ENCODE measurements at places on chromosomes 3 and 15.

- no peak for DNase-seq
These were observed 35.5 kb downstream of the IGF1R start for GRCh38 chr15:98683831-98684230.

GRCh38 chr15:68310178-68310803 lies 32.7 kb downstream of the FEM1B start:
- no peak for DNase-seq

DNA sequence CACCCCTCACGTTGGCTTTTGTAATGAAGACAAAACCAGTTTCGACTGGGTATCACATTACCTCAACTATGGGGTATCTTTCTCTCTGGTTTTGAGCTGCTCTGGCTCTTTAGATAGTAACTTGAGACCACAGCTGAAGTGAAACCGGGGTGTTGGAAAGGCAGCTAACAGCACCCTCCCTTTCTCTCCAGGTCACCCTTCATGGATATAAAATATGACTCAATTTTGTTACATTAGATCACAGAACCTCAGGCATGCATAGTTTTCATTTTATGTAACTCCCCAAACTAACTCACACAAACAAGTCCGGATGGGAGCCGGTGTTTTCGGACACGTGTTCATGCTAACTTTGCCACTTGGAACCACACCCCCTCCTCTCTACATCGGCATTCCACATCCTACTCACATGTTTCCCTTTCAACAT lies 90.7 kb downstream of the NR2F2 start:
- DNase-seq, result no peak

GRCh38 chr3:192372616-192373015 lies 354.7 kb downstream of the FGF12 start:
- DNase-seq, result no peak

DNA sequence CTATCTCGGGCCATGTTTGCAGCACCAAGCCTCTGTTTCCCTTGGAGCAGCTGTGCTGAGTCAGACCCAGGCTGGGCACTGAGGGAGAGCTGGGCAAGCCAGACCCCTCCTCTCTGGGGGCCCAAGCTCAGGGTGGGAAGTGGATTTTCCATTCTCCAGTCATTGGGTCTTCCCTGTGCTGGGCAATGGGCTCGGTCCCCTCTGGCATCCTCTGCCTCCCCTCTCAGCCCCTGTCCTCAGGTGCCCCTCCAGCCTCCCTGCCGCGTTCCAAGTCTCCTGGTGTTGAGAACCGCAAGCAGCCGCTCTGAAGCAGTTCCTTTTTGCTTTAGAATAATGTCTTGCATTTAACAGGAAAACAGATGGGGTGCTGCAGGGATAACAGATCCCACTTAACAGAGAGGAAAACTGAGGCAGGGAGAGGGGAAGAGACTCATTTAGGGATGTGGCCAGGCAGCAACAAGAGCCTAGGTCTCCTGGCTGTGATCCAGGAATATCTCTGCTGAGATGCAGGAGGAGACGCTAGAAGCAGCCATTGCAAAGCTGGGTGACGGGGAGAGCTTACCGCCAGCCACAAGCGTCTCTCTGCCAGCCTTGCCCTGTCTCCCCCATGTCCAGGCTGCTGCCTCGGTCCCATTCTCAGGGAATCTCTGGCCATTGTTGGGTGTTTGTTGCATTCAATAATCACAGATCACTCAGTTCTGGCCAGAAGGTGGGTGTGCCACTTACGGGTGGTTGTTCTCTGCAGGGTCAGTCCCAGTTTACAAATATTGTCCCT lies 1.2 kb downstream of the RHO start:
- DNase-seq, result no peak

DNA sequence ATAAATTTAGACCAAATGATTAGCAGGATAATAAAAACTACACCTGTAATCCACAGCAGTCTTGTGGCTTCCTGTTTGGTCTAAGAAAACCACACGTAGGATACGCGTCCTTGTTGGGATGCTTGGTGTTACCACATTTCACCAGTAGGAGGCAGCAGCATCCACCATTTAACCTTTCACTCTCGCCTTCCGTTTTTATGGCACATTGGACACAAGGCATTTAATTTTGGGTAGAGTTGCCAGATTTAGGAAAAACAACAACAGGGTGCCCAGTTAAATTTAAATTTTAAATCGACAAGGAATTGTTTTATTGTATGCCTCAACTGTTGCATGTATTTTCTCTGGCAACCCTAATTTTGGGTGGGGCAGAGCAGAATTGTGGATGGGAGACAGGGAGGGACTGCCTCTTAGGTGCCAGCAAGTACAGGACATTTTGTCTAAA lies 6.3 kb downstream of the LRRC31 start:
- DNase-seq, result peak; percentile 53

GRCh38 chr3:122577409-122578031 lies at the start of gene PARP15:
Gene PARP15 (plus strand): TSS chr3:122577650. CDS start chr3:122577668, 18 bp downstream.
- DNase-seq, result no peak

- no peak for DNase-seq
These were observed 1.3 kb upstream of the MON1A start for GRCh38 chr3:49930922-49931321.

GRCh38 chr3:23438657-23439056 lies 235.5 kb downstream of the UBE2E2 start:
- DNase-seq, result no peak

DNA sequence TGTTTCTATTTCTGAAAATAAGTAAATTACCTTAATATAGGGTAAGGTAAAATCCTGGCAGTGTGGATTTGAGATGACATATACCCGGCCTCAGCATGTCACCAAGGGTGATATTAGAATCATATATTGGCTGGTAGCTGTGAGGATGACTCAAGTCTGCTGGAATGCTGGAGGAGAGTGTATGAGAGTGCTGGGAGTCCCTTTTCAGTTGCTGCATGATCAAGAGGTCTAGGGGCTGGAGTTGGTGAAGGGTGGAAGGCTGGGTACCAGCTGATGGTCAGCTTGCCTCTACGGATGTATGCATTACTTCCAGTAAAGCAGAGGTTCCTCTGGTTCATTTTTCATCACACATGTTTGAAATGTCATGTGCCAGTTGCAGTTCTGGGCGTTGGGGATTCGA lies 40.6 kb downstream of the SLC25A26 start:
- DNase-seq, result no peak

GRCh38 chr3:185049710-185050109 lies 103.2 kb downstream of the C3orf70 start:
- no peak for DNase-seq
